ENCODE measurements at places on chromosomes 11 and 22.

DNA sequence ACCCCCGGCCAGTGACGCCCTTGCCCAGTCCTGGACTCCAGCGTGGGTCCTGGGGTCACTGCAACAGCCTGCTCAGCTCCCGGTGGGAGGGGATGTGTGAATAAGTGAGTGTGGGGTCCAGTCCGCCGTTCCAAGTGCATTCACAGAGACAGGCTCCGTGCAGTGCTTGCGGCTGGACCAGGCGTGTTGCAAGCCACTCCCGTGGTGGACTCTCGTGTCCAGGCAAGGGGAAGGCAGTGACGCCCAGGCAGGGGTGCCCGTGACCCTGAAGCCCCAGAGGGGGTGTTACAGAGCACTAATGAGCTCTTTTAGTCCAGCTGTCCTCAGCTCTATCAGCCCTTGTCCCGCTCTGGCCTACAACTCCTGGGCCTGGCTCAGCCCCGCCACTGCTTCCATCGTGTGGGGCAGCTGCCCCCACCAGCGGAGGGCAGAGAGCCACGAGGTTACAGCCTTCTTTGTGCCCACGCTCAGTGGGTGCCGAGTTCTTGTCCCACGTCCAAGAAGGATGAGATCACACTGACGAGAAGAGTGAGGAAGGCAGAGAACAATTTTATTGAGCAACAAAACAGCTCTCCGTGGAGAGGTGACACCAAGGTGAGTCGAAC, 1807.5 kb downstream of the LRRC4C start:
- DNase-seq: no peak

- DNase-seq: no peak
Measured at GRCh38 chr11:9385327-9385899, 961 bp downstream of the IPO7 start.

GRCh38 chr22:19497245-19497644, 17.5 kb downstream of the CDC45 start:
- DNase-seq: no peak

DNA sequence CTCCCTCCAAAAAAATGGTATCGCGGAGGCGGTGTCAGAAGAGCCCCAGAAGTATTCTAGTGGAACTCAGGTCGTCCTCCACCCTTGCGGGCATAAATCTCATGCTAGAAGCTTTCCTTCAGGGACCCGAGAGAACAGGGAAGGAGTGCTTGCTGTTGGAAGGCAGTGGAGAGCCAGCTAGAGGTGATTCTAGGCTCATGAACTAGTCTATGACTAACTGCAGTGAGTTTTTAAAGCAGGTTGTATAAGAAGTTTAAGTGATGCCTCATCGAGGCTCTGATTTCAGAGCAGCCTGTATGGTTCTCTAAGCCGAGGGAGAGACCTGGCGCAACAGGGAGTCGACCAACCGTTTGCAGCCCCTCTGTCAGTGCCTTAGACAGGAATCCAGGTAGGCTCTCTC, 85.7 kb downstream of the TBC1D22A start:
- no peak for DNase-seq

GRCh38 chr11:110123003-110123402, 29.8 kb downstream of the ZC3H12C start:
- no peak for DNase-seq
